ENCODE measurements at places on chromosomes 6 and 20.

GRCh38 chr20:24084281-24084680 is 95.7 kb upstream of the GGTLC1 start:
- DNase-seq: no peak

DNA sequence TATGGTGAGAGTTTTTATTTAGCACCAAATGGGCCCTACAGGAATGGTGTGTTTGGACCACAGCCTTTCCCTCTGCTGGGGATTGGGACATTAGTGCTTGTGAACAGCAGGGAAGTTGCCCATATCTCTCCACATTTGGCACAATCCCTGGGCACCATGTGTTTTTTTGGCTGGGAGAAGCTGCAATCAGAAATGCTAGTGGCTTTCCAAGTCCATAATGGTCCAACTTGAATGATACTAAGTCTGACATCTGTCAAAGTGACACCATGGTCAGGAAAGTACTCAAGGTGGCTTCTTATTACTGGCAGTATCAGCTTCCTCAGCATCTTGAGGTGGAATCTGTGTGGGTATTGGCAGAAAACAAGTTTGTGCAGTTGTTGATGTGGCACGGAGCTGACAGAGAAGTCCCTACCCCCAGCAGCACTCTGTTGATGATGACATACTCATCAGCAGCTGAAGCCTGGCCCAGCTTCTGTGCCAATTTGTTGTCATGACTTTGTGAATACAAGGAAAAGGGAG is 53.0 kb downstream of the SASH1 start:
- DNase-seq: no peak

- no peak for DNase-seq
Measured at GRCh38 chr6:151350442-151351145, 40.8 kb downstream of the ZBTB2 start.

- no peak for DNase-seq
Measured at GRCh38 chr20:1964061-1964460, 29.8 kb downstream of the PDYN start.

DNA sequence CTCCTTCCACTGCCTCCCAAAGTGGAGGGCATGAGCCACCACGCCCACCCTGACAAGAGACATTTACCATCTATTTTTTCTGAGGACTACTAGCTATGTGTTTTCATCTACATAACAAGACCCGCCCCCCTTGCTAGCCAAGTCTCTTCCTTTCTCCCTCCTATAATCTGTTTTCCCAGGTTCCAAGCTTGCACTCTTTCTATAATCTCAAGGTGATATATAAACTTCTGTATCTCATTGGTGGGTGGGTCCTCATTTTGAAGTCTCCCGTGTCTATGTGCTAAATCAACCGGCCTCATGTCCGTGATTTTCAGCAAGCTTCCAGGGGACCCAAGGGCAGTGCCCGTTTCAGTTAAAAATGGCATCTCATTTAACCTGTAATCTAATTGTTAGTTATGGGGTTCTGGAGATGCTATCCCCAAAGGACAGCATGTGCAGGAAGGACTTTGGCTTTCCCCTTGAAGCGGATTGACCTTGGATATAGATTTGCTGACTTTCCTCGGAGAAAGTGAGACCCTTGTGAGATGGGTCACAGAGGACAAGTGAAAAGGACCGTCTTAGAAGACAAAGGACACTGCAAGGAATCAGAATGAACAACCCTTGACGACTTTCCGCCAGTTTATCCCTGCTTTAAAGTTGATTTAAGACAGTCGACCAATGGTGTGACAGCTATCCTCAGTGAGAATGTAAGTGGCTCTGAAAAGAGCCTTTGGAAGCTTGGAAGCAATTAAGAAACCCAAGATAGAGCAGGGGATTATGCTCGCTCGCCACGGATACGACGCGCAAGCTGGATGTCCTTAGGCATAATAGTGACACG is 22.4 kb downstream of the OR2B2 start:
- DNase-seq: no peak

- DNase-seq: peak; percentile 15
Measured at GRCh38 chr6:137351890-137352289, 132.7 kb upstream of the IFNGR1 start.

DNA sequence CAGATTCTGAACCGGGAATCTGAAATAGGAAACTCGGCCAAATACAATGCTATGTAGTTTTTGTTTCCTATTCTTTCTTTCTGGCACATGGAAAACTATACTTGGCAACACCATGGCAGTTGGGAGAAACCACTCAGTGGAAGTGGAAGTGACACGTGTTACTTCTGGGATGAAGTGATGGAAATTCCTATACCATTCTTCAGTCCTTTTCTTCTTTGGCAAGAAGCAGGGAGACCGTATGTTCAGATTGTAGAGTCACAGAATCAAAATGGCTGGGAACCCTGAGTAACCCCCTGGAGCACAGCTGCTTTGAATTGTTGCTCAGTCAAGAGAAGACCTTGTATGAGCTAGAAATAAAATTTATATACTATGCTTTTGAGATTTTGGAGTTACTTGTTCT is 18.8 kb upstream of the TINAG start:
- DNase-seq: no peak

GRCh38 chr6:12595161-12595811 is 121.3 kb upstream of the PHACTR1 start:
- DNase-seq: no peak

DNA sequence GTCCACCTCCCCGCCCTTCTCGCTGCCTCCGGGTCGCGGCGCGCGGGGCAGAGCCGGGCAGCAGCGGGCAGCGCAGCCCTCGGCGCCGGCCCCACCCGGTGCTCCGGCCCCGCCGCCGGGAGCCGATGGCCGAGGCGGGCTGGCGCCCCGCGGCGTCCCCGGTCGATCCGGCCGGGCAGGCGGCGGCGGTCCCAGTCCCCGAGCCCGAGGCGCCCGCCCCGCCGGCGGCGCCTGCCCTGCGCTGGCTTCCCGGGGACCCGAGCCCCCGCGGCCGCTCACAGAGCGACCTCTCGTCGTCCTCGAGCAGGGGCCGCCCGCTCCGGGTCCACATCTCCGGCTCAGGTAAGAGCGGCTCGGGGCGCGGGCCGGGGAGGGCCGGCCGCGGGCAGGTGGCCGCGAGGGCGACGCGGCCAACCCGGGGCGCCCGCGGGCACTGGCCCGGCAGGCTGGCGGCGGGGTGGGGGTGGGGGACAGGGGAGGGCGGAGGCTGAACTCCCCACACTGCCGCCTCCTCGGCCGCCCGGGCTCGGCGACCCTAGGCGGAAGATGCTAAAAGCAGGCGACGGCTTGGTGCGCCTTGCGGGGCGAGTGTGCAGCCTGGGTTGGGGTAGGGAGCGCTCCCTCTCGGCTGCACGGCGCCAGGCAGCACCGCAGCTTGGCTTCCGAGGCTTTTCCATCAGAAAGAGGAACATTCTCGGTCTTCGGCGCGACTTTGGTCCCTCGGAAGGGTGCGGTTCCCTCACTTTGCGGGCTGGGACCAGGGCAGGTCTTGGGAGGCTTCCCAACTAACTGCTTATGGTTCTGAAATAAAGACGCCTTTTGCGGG is 25.6 kb upstream of the FUCA2 start:
- DNase-seq: peak; percentile 84

- DNase-seq: no peak
Measured at GRCh38 chr6:44787254-44787834, 399.8 kb downstream of the CDC5L start.

DNA sequence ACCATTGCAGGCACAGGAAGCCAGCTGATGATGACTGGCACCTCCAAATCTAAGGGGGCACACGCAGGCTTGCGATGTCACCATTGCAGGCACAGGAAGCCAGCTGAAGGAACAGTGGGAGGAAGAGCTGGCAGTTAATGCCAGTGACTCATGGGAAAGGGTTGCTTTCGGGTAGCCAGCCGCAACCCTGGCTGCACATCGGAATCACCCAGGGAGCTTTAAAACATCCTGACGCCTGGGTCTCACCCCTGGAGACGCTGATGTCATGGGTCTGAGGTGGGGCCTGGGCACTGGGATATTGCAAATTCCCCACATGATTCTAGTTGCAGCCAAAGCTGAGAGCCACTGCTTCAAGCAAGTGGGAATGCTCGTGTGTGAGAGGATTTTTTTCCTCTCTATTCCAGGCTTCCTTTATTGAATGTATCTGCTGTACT is 16.1 kb upstream of the CCN6 start:
- no peak for DNase-seq

- no peak for DNase-seq
Measured at GRCh38 chr6:24353861-24354260, 4.0 kb downstream of the DCDC2 start.

GRCh38 chr20:7085467-7085866 is 318.0 kb downstream of the BMP2 start:
- peak; percentile 29 for DNase-seq

GRCh38 chr6:170147832-170148708 is 142.8 kb downstream of the DLL1 start:
- no peak for DNase-seq

GRCh38 chr6:25703005-25703404 is 51.0 kb downstream of the SCGN start:
- no peak for DNase-seq

DNA sequence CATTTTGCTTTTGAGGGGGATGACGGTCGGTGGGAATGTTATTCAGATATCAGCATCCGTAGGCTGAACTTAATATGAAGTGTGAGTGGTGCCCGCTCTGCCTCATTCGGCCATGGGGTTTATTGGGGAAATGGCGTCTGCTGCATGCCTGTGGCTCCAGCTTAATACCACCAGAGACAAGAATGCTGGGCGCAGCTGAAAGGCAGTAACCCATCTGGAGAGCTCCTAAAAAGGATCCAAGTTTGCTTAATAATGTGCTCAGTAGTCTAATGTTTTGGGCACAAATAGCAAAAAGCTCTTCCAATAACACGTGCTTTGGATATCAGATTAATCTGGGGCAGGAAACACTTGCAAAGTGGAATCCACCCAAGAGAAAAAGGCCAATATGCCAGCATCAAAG is 273.0 kb upstream of the TAB2 start:
- no peak for DNase-seq

DNA sequence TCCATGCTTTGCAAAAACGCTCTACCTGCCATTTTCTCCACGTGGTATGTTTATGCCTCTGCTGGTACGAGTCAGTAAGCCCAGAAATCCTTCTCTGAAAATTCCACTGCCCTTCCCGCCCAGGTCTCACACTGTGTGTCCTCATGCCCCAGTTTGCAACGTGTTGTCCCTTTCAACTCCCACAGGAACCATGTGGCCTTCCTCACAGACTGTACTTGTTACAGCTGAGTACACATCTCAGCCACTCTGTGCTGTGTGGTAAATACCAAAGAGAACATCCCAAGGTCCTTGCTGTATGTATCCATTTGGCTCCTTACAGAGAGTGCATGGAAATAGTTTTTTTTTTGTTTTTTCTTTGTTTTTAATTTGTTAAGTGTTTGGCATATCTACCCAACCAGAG is 56.9 kb downstream of the RTN4IP1 start:
- no peak for DNase-seq

DNA sequence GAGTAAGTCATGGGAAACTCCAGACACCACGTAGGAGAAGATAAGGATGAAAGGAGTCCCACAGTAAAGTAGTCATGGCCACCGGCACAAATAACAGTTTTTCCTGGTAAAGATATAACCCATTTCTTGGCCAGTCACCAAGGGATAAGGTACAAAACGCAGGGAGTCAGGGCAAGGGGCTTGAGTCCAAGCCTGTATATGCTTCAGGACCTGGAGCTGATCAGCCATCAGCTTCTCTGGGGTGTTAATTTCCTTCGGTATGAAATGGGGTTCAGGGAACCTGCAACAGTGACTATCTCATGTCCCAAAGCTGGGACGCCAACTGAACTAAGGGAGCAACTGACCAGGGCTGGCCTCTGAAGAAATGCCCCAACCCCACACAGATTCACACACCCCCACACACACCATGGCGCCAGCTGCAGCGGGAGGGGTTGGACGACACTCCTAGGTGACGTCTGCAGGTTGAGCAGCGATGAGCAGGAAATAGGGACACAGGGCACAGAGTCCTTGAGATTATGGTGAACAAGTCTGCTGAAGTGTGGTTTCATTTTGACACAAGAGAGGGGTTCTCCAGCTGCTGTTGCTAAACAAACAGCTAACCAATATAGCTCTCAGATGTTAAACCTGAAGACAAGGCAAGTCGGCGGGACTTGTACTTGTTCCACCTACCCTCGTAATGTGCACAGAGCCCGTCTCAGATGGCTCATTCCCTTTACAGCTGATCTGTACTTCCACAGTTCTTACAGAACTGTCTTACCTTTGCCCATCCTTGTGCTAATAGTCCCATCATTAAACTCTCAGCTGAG is 7.4 kb upstream of the ADTRP start:
- no peak for DNase-seq

GRCh38 chr6:111478064-111478476 is 4.9 kb downstream of the REV3L start:
- DNase-seq: no peak

- DNase-seq: no peak
Measured at GRCh38 chr6:48016020-48016755, 94.8 kb downstream of the PTCHD4 start.

GRCh38 chr20:31989030-31989645 is 21.1 kb upstream of the CCM2L start:
- DNase-seq: no peak

DNA sequence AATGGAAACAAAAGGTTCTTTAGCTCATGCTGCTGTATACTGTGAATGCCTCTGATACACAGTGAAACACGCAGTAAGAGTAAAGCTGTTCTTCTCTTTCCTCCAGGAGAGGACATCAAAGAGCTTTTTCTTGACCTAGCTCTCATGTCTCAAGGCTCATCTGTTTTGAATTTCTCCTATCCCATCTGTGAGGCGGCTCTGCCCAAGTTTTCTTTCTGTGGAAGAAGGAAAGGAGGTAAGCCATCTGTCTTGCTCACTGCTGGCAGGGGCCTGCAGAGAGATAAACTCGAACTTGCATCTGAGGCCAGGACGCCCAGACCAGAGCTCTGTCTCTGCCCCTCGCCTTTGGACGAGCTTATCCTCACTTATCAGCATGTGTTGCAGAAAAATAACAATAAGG is 37.7 kb downstream of the LY86 start:
- DNase-seq: no peak

GRCh38 chr6:130964808-130965604 is 98.0 kb downstream of the EPB41L2 start:
- no peak for DNase-seq

GRCh38 chr20:38353316-38353715 is 7.0 kb downstream of the LBP start:
- DNase-seq: no peak

- peak; percentile 40 for DNase-seq
Measured at GRCh38 chr6:107361753-107362604, 97.4 kb downstream of the PDSS2 start.

GRCh38 chr20:5109276-5109675 is 10.5 kb downstream of the PCNA start:
- DNase-seq: no peak

Data from Caco-2 (cell line).